NB4 (cell line): ENCODE measurements at places on chromosomes 7 and 10.
A peak's percentile ranks its signal among the peaks of the same experiment; 100 is the strongest.

- DNase-seq: no peak
These were observed 3.5 kb downstream of the AQP1 start for GRCh38 chr7:30915005-30915601.

GRCh38 chr7:85001495-85002345 lies 185.1 kb downstream of the SEMA3D start:
- DNase-seq: no peak

DNA sequence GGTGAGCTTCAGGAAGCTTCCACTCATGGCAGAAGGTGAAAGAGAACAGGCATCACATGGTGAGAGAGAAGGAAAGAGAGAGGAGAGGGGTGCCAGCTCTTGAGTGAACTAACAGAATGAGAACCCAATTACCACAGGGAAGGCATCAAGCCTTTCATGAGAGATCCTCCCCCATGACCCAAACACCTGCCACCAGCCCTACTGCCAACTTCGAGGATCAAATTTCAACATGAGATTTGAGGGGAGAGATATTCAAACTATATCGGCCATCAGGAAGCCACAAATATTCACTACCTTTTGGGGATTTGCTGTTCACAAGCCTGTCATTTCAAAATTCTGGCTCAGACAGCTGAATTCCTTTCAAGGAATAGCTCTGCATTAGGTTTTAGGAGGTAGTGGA lies 39.9 kb upstream of the SMNDC1 start:
- no peak for DNase-seq

- peak; percentile 69 for DNase-seq
These were observed 175.4 kb upstream of the AHR start for GRCh38 chr7:17123020-17123419.

- DNase-seq: peak; percentile 20
These were observed 885 bp upstream of the SYPL1 start for GRCh38 chr7:106112972-106113421.

GRCh38 chr7:5634107-5634950 lies 147.1 kb downstream of the RNF216 start:
- DNase-seq: peak; percentile 81

DNA sequence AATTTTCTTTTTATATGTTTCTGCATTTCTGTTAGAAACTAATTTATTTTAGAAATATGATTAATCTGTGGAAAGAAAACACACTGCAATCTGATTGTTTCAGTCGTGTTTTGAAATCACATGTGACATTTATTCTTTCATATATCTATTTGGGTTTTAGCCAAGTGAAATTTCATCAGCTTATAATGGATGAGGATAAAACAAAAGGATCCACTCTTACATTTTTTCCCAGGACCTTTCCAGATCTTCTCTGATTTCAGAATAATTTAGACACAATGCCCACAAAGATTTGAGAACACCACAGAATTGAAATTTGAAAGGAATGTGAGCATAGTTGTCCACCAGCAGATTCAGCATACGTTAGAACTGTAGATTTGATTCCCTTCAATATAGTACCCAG lies 29.1 kb downstream of the CBLL1 start:
- DNase-seq: no peak

DNA sequence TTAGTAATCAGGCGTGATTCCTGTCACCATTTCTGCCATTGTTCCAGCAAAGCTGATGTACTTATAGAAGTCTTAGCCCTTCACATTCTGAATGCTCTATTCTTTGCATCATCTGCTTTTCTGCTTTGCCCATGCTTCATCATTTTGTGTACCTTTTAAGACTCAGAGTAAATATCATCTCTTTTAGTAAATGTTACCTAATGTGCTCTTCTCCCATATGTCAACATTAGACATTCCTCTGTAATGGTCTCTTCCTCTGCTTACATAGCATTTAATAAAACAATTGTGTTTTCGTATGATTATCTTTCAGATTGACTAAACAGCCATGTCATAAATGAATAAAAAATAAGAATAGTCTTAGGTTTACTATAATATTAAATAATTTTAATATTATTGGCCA lies 719.6 kb upstream of the GRM3 start:
- no peak for DNase-seq

- peak; percentile 91 for DNase-seq
These were observed 96.1 kb upstream of the MKLN1 start for GRCh38 chr7:131231381-131232220.

DNA sequence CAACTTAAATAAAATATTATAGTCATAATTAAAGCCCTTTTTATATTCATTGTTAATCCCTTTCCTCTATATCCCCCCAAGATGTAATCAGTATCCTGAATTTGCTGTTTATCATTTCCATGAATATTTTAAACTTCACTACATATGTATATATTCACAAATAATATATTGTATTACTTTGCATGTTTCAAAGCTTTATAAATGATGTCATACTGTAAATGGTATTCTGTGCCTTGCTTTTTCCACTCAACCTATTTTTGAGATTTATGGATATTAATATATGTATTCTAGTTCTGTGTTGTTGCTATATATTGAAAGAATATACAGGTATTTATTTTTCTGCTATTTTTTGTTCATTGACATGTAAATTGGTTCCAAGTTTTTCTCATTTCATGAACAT lies 173.1 kb downstream of the CCDC71L start:
- no peak for DNase-seq

DNA sequence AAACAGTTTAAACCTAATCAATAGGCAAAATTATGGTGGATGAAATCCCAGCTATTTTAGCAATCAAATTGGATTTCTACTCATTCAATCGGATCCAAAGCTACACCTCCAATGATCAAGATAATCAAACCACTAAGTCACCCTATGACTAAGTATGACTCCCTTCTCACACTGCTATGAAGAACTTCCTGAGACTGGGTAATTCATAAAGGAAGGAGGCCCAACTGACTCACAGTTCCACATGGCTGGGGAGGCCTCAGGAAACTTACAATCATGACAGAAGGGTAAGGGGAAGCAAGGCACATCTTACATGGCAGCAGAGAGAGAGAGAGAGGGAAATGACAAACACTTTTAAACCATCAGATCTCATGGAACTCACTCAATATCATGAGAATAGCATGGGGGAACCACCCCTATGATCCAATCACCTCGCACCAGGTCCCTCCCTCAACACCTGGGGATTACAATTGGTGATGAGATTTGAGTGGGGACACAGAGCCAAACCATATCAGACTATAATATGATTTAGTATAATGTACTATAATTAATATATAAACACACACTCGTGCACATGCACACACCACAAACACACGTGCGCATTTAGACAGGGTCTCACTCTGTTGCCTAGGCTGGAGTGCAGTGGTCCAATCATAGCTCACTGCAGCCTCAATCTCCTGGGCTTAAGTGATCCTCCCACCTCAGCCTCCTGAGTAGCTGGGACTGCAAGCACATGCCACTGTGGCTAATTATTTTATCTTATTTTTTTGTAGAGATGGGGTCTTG lies 213.6 kb upstream of the FOXK1 start:
- DNase-seq: no peak
